ENCODE measurements at places on chromosomes 2 and 18. TPM values are rescaled to one million over a fixed set of nuclear protein-coding genes. Genes with fewer than 3 reads are reported as not detected.
A peak's percentile ranks its signal among the peaks of the same experiment; 100 is the strongest.

DNA sequence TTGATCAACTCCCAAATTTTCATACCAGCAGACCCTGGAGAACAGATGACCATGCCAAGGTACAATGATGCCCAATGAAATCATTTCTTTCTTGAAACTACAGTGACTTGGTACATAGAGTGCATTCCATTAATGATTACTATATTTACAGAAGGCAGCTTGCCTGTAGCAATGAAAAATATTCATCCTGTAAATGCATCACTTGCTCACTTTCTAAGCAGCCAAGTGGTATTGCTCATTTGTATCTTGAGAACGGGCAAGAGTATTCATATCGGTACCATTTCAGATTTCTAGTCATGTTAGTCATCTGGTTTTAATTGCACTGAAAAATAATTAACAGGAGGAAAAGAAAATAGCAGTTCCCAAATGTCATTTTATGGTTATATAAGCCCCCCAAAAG is 59.6 kb downstream of the VIL1 start:
- no peak for DNase-seq

- DNase-seq: no peak
These were observed 167.8 kb downstream of the PMAIP1 start for GRCh38 chr18:60067426-60068210.

Gene ABCB11
- total RNA-seq: 0.17 TPM

- no peak for DNase-seq
These were observed 7.7 kb upstream of the TMSB10 start for GRCh38 chr2:84897773-84898172.

Gene ANTXR1
- 35.4 TPM for total RNA-seq

DNA sequence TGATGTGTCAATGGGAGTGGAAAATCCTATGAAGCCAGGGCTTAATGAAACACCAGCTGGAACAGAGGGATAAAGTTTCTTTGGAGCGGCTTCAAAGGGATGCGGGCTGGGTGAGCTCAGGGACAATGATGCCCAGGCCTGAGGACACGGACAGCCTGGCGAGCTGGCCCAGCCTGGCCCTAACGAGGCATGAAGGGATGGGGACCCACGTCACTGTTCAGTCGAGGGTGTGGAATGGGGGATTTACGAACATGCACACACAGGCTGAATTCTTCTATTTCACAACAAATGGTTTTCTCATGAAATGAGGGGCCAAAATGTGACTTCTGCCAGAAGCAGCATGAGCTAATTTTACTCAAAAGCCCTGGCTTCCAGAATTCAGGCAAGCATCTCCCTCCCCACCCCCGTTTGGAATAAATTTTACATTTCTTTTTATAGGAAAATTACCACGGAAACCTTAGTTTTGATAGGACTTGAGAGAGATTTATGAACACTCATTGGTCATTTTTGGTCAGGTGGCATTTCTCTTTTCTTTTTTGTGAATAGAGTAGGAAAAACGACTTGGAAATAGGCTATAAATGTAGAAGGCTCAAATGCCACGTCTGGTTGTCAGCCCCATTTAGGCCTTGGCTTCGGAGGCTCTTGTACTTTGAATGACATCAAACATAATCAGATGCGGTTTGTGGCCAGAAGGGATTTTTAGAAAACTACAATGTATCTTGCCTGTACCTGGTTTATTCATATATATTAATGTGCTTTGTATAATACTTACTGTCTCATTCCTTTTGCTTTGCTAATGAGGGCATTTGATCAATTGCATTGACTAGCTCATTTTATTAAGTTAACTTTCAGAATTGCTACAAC is 893.8 kb upstream of the CELF4 start:
- no peak for DNase-seq

DNA sequence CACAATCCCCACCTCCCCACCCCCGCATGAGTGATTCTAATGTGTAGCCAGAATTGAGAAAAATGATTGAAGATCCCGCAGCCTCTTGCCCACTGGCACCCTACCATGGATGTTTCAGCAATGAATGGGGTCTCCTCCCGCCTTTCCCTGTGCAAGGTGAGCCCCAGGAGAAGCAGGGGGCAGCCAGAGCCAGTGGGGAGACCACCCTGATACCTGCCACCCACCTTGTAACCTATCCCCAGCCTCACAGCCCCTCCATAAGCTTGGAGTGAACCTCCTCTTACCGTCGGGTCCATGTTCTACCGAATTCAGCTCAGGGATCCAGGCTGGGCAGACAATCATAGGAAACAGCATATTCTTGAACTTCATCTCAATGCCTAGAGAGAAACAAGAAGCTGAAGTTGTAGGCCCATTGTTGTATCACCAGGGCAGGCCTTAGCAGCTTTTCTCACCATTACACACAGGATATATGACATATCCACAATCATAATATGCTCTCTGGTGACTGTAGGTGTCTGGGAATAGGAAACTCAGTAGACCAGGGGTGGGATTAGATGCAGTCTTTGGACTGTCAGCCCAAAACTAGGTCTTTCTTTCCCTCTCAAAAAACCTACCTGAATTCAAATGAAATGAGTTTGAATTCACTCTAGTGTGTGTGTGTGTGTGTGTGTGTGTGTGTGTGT is 30.9 kb downstream of the XDH start:
- DNase-seq: no peak

- peak; percentile 30 for DNase-seq
These were observed 368 bp downstream of the TMEFF2 start for GRCh38 chr2:192194265-192194865.

Measured in right cardiac atrium (tissue), 5 donors.